Chondrocyte (in vitro differentiated cells): ENCODE measurements at places on chromosomes 7 and 10.
A peak's percentile ranks its signal among the peaks of the same experiment; 100 is the strongest.

- no peak for DNase-seq
Observed at GRCh38 chr10:47081264-47081663, 170.0 kb downstream of the PTPN20 start.

- peak; percentile 89 for DNase-seq
Observed at GRCh38 chr7:107661081-107661864, 645 bp downstream of the SLC26A4 start.

DNA sequence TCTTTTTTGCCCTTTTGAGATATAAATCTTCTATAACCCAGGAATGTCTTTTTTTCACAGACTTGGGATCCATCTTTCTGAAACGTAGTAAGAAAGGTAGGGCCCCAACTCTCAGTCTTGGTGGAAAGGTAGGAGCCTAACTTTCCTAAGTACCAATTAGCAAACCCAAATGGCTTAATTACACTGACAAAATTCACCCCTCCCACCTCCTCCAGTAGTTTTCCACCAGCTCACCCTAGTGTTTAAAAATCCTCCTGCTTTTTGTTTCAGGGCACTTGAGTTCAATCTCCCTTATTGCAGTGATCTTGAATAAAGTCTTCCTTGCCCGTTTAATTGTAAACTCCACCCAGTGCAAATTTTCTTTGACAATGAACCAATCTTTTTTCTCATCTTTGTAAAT is 600.0 kb downstream of the PHTF2 start:
- no peak for DNase-seq

GRCh38 chr10:11894381-11895107 is 71.4 kb downstream of the PROSER2 start:
- DNase-seq, result no peak

GRCh38 chr10:122102869-122103525 is 114.0 kb downstream of the TACC2 start:
- no peak for DNase-seq

GRCh38 chr10:100800931-100801330 is 55.5 kb downstream of the PAX2 start:
- peak; percentile 71 for DNase-seq

- no peak for DNase-seq
Observed at GRCh38 chr10:28587970-28588290, 55.0 kb downstream of the WAC start.

DNA sequence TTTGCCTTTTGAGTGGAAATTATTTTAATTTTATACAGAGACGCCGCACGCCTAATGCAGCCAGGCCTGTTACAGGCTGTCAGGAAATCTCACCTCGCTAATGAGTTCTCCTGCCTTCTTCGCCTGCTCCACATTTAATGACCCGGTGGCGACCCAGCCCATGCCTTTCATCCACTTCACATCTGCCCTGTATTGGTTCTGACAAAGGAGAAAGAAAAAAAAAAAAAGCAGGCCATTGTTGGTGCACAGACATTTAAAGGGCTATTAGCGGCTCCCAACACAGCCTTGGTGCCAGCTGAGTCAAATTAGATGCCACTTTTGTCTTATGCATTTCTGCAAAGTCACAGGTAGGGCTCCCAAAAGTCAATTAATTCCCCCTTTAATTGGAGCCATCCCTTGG is 43.3 kb downstream of the NRAP start:
- DNase-seq, result no peak
